Hair follicle dermal papilla cell (primary cell): ENCODE measurements at places on chromosomes 7 and 10. TPM values are rescaled to one million over a fixed set of nuclear protein-coding genes. Genes with fewer than 3 reads are reported as not detected.

ASAH2B gene
- 2.6 and 2.9 TPM in 2 replicates for total RNA-seq

PPP1R3C gene
- 75.5 and 139 TPM in 2 replicates for total RNA-seq

HABP2 gene
- under 0.01 TPM in 1 of 2 replicates, not detected in the other for total RNA-seq

FAM25G gene
- total RNA-seq, result not detected in 2 replicates
